ENCODE measurements at places on chromosomes 7 and 10. TPM values are rescaled to one million over a fixed set of nuclear protein-coding genes. Genes with fewer than 3 reads are reported as not detected.

Gene EVX1
- not detected for total RNA-seq

Gene SLC26A4
- total RNA-seq = 0.50 TPM

DNA sequence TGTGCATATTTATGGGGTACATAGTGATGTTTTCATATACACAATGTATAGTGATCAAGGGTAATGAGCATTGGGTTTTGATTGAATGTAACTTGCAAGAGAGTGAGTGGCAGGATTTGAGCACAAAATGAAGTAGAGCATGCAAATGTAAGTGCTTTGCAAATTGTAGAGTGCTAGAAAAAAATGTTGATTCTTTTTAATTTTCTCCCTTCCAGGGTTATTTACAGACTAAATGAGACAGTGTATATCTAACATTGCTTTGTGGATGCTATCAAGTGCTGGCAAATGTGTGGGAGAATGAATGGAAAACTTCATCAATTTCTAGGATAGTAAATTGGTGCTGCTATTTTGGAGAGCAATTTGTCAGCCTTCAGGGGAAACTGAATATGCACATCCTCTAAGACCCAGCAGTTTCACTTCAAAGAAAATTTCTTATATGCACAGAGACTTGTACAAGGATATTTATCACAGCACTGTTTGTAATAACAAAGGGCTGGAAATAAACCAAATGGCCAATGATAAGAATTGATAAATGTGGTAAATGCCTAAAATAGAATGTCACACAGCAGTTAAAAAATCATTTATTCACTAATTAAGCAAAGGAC lies 120.6 kb upstream of the PLPP4 start:
- H3K4me3 ChIP-seq = no peak overlapping the region
- H3K27me3 ChIP-seq = no peaks in the 10 kb centered on the region
- no peaks in the 10 kb centered on the region for H3K36me3 ChIP-seq
- H3K4me1 ChIP-seq = no peaks in the 10 kb centered on the region
- no peak for DNase-seq

GRCh38 chr10:93703066-93703465 lies 674 bp upstream of the FRA10AC1 start:
- H3K4me3 ChIP-seq = peak overlapping the region; percentile 83
- no peaks in the 10 kb centered on the region for H3K27me3 ChIP-seq
- H3K27ac ChIP-seq = peak overlapping the region; percentile 82
- peak; percentile 32 for DNase-seq

DNA sequence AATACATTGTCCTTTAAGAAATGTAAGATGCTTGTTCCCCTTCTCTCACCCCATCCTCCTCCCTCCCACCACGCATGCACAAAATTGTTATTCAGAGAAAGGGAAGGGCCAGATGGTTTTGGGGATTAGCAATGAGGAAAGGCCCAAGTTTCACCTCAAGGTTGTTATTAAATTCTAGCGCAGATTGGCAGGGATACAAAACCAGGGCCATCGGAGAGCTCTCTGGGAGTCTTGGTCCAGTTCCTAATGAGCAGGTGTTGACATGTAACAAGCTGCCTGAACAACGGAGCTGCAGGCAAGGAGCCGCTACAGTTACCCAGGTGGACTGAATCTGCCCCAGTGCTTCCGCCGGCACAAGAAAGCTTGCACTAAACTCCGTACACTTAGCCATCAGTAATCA lies 9.7 kb upstream of the ANK3 start:
- no peak overlapping the region for H3K27ac ChIP-seq
- DNase-seq = no peak
- no peaks in the 10 kb centered on the region for H3K27me3 ChIP-seq
- H3K4me1 ChIP-seq = no peaks in the 10 kb centered on the region
- no peaks in the 10 kb centered on the region for H3K36me3 ChIP-seq

GRCh38 chr7:111091593-111092358 lies 849 bp downstream of the LRRN3 start:
- peak overlapping the region; percentile 20 for H3K4me3 ChIP-seq
- H3K36me3 ChIP-seq = no peaks in the 10 kb centered on the region
- H3K27ac ChIP-seq = no peak overlapping the region
- no peaks in the 10 kb centered on the region for H3K4me1 ChIP-seq

DNA sequence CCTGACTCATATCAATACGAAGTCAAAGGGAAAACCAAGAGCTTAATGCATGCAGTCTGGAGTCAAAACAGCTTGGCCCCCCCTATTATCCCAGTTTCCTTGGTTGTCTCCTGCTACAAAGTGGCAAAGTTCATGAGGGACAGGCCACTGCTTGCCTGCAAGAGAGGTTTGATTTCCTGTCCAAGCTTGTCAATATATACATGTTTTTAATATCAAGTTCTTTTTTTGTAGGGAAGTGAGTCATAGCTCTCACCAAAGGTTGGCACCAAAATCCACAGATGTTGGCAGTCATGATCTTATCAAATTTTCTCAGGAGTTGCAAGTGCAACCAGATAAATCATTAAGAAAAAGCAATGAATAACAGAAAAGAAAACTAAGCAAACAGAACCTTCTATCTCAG lies 176.8 kb downstream of the COBL start:
- H3K36me3 ChIP-seq = no peaks in the 10 kb centered on the region
- no peaks in the 10 kb centered on the region for H3K27me3 ChIP-seq
- H3K4me3 ChIP-seq = no peak overlapping the region
- no peaks in the 10 kb centered on the region for H3K4me1 ChIP-seq

GRCh38 chr7:391411-391951 lies 101.5 kb downstream of the FOXL3 start:
- no peaks in the 10 kb centered on the region for H3K27me3 ChIP-seq
- no peak overlapping the region for H3K4me3 ChIP-seq
- no peak overlapping the region for H3K27ac ChIP-seq
- no peaks in the 10 kb centered on the region for H3K36me3 ChIP-seq
- no peak for DNase-seq

- H3K4me1 ChIP-seq = no peaks in the 10 kb centered on the region
- H3K27me3 ChIP-seq = no peaks in the 10 kb centered on the region
- H3K4me3 ChIP-seq = no peak overlapping the region
- no peak for DNase-seq
These were observed 34.7 kb upstream of the CFAP46 start for GRCh38 chr10:132977076-132977475.

Data from fibroblast of lung (primary cell).